A549 treated with AZD2906 at 1 μM for 4 hours (cell line): ENCODE measurements at places on chromosomes 2 and 18. TPM values are rescaled to one million over a fixed set of nuclear protein-coding genes. Genes with fewer than 3 reads are reported as not detected.

The BCL2 gene
- total RNA-seq = 0.48 to 0.66 TPM (median 0.58 TPM) in 5 replicates

The KATNAL2 gene
- 1.4 to 2.4 TPM (median 1.9 TPM) in 5 replicates for total RNA-seq

The ITGA4 gene
- total RNA-seq = 1.4 to 2.3 TPM (median 2.0 TPM) in 5 replicates

The SERPINB2 gene
- 0.05 to 0.09 TPM (median 0.05 TPM) in 3 of 5 replicates, not detected in the others for total RNA-seq

The HK2 gene
- 0.76 to 1.2 TPM (median 0.84 TPM) in 5 replicates for total RNA-seq

The BZW1 gene
- total RNA-seq = 326 to 694 TPM (median 402 TPM) in 5 replicates

The VWC2L gene
- total RNA-seq = not detected in 5 replicates

The NT5DC4 gene
- total RNA-seq = 0.06 to 0.94 TPM in 2 of 5 replicates, not detected in the others

The KCNG2 gene
- total RNA-seq = 0.06 TPM in 2 of 5 replicates, not detected in the others

The SCN3A gene
- total RNA-seq = 0.02 to 0.09 TPM (median 0.02 TPM) in 3 of 5 replicates, not detected in the others

The NEB gene
- 0.17 to 0.34 TPM (median 0.20 TPM) in 5 replicates for total RNA-seq

The ACVR1C gene
- total RNA-seq = 0.02 to 0.06 TPM (median 0.04 TPM) in 4 of 5 replicates, not detected in the other

The MC5R gene
- 0.03 to 0.06 TPM (median 0.05 TPM) in 3 of 5 replicates, not detected in the others for total RNA-seq

The AKAIN1 gene
- not detected in 5 replicates for total RNA-seq

The DPP4 gene
- 0.65 to 1.1 TPM (median 0.87 TPM) in 5 replicates for total RNA-seq

The CRYGC gene
- not detected in 5 replicates for total RNA-seq
